Pulmonary artery endothelial cell (primary cell): ENCODE measurements at places on chromosomes 11 and 22. TPM values are rescaled to one million over a fixed set of nuclear protein-coding genes. Genes with fewer than 3 reads are reported as not detected.

DNA sequence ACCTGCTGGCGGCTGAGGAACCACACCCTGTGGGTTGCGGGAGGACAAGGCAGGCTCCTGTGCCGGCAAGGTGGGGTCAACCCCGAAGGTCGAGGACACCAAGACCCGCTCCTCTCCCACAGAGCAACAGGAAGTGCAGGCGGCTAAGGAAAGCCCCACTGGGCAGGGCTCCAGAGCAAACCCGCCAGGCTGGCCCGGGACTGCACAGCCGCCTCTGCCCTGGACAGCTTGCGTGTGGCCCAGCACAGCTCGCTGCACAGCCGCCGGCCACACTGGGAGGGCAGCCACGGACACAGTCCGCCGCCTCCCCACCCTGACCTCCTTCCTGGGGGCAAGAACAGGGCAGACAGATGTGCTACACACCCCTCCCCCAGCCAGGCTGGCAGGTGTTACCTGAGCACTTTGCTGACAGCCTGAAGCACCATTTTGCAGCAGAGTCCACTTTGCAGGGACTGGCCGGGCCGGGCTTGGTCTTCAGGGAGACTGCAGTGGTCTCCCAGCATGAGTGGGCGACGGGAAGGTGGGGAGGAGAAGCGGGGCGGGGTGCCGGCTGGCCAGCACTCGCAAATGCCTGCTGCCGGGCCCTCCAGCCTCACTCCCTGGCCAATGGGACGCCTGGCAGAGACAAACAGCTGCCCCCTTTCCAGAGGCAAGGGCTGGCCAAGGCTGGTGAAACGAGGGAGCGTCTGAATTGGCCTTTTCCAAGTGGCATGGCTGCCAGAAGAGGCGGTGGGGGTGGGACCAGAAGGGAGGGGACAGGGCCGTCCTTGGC lies at the start of gene MOB2:
Gene MOB2, minus strand, starts transcription at position 726 of the 772 bp plus-strand sequence. Its CDS starts 223 bp downstream, at position 503.
- DNase-seq, result no peak

GRCh38 chr11:15690320-15690719 lies 575.6 kb downstream of the INSC start:
- DNase-seq, result no peak

ACRV1 gene
- not detected in 2 replicates for total RNA-seq

SLC22A12 gene
- not detected in 2 replicates for total RNA-seq

PGA3 gene
- total RNA-seq, result not detected in 2 replicates
